ENCODE measurements at places on chromosomes 12 and 14.

GRCh38 chr12:94244165-94245133 lies 96.1 kb downstream of the PLXNC1 start:
- no peak for DNase-seq

DNA sequence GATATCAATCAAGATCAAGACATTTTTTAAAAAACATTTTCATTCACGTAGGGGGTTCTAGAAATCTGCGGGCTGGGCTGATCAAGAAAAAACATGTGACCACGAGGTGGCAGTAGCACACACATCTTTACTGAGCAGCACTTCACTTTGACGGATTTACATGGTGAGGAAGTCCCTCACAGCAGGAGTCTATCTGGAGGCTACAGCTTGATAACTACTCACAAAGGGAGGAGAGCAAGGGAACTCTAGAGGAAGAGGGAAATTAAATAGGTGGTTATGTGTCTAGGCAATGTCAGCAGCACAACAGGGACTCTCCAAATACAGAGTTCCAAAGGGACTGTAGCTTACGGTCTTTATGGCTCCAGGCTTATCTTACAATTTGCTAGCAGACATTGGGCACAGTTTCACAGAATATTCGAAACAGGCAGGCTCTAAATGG lies 248.1 kb downstream of the DPY19L2 start:
- peak; percentile 97 for DNase-seq

DNA sequence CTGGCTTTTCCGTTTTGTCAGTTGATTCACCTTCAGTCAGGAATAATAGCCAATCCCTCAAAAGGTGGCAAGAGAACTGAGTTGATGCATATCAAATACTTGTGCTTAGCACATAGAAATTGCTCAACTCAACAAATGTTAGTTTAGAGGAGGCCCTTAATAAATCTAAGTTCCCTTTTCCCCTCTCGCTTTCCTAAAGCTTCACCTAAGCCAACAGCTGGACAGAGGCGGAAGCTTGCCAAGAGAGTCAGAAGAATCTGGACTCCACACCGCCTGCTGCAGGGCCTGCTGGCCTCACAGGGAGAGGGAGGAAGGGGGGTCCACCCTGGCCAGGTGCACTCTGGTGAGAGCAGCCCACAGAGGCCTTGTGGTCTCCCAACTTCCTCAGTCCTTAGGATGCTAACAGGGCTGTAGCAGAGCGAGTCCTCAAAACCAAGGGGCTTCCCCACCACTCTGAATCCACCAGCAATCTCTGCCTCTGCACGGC lies 213.1 kb downstream of the CHST11 start:
- no peak for DNase-seq

DNA sequence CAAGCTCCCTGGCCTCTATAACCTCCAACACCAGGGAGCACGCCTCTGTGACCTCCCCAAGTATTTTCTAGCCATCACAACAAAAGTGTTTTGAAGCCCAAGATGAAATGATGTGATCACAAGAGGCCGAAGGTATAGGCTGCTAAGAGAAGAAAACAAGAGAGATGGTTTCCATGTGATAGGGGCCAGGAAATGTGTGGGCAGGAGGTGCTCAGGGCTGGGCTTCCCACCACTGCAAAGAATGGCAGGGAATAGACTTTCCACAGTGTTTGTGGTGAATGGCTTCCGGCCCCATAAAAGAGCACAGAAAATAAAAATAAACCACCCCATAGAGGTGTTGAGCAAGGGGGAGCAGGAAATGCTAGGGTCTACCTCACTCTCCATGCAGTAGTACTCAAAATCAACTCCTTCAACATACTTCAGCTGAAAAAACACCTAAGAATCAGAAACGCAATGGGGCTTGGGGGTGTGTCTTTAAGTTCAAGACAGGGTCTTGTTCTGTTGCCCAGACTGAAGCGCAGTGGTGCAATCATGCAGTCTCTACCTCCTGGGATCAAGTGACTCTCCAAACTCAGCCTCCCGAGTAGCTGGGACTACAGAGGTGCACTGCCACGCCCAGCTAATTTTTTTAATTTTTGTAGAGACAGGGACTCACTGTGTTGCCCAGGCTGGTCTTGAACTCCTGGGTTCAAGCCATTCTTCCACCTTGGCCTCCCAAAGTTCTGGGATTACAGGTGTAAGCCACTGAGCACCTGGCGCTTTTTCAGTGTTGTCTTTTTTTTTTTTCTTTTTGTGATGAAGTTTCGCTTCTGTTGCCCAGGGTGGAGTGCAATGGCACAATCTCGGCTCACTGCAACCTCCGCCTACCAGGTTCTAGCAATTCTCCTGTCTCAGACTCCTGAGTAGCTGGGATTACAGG lies 27.1 kb downstream of the DAD1 start:
- no peak for DNase-seq

- no peak for DNase-seq
Observed at GRCh38 chr12:88472248-88472647, 108.0 kb downstream of the KITLG start.

- no peak for DNase-seq
Observed at GRCh38 chr12:50636505-50636904, 127.4 kb upstream of the ATF1 start.

- no peak for DNase-seq
Observed at GRCh38 chr12:112740387-112740934, 51.1 kb upstream of the RPH3A start.

GRCh38 chr12:47818467-47819137 lies 1.1 kb downstream of the HDAC7 start:
- no peak for DNase-seq

- DNase-seq: no peak
Observed at GRCh38 chr12:109858764-109859163, 21.6 kb downstream of the GLTP start.

- DNase-seq: no peak
Observed at GRCh38 chr12:17778242-17778641, 311.8 kb downstream of the RERGL start.

DNA sequence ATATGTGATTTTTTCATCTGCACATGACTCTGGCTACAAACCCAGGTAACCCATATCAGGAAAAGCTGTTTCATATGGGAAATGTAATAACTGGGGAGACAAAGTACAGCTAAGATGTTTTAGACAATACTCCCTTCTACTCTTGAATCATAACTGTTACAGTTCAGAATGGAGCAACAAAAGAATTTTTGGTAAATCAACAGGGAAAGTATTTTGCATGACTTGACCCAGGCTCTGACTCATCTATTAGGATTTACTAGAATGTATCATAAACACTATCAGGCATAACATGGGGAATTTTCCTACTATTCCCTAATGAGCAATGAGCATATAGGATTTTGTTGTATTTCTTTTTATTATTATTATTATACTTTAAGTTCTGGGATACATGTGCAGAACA lies 553.0 kb downstream of the SLC16A7 start:
- DNase-seq: no peak

DNA sequence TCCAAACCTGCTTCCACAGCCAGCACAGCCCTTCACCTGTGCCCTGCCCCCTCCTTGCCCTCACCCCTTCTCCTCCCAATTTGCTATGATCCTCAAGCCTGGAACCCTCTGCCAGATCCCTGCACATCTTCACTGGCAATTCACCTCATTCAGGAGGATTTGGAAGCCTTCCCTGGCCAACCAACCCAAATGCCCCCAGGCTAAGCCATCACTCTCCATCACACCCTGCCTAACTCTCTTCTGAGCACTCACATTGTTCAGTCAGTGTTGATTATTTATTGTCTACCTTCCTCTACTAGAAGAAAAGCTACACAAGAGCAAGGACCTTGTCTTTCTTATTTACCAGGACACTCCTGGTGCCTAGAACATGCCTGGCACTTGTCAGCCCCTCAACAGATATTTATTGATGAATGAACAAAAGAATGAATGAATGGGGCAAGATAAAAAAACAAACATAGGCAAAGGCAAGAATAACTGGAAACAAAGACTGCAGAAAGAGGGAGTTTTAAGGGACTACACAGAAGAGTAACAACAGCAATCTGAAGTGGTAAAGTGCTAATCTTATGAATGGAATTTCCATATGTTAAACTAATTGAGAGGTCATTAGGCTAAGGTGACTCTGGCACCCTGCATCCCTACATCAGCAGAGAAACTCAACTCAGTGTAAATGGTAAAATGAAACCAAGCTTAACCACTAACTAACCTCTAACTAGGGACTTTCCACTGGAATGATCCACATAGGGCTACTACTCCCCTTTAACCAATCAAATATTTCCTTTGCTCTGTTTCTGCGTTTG lies 33.4 kb downstream of the TMTC1 start:
- no peak for DNase-seq

DNA sequence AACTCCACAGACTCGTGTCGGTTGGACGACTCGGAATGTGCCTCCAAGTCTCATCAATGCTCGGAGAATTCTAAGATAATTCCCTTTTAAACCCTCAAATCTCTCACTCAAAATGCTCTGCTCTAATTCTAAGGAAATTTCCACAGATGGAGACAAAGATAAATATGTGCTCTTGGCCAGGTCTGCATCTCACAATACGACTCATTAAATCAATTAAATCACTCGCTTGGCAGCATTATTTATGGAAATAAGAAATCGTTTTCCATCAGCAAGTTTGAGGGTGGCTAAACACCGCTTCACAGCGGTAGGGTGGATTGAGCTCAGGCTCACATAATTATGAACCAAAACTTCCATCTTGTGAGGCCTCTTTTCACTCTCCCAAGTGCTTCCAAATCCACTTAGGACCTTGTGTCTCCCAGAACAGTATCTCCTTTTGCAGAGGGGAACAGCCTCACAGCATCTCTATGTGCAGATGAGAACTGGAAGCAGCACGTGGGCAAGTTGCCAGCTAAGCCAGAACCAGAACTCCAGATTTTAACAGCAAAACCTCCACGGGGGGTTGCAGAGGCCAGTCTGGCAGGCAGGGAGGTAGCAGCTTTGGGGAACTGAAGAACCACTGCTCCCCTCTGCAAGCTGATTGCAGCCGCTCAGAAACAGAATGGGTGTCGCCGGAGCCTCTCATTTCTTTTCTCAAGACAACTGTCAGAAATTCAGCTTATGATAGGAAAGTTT lies 43.8 kb downstream of the RIMBP2 start:
- DNase-seq: no peak

DNA sequence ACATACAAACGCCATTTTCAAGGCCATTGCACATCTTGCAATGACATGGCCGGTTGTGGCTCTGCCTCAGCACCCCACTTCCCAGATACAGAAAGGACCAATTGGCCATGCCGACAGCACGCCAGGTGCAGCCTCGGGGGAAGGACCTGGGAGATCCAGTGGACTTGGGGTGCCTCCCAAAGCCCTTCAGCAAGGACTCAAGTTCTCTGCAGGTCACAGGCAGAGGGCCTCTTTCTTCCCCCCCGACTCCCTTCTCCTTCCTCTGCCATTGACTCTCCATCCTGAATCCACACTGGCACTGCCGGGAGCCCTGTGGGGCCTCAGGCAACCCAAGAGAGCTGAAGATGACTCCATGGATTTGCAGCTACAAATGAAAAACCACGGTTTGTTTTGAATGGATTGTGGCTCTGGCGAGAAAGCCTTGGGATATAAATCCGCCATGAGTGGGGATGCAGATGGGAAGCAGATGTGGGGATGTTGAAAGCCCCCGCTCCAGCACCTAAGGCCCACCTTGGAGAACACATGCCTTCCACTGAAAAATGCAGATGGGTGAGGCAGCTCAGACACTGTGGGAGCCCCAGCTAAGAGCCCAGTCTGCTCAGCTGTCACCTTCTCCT lies 35.1 kb upstream of the LTBP2 start:
- DNase-seq: no peak

DNA sequence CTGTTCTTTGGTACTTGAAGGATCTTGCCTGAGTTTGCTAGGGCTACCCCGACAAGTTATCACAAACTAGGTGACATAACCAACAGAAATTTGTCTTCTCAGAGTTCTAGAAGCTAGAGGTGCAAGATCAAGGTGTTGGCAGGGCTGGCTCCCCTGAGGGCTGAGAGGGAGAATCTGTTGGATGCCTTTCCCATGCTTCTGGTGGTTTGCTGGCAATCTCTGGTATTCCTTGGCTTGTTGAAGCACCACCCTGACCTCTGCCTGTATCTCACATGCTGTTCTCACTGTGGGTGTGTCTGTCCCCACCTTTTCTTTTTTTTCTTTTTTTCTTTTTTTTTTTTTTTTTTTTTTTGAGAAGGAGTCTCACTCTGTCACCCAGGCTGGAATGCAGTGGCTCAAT lies 81.2 kb downstream of the VCPKMT start:
- DNase-seq: no peak

GRCh38 chr12:81176796-81177195 lies 98.9 kb downstream of the ACSS3 start:
- no peak for DNase-seq

DNA sequence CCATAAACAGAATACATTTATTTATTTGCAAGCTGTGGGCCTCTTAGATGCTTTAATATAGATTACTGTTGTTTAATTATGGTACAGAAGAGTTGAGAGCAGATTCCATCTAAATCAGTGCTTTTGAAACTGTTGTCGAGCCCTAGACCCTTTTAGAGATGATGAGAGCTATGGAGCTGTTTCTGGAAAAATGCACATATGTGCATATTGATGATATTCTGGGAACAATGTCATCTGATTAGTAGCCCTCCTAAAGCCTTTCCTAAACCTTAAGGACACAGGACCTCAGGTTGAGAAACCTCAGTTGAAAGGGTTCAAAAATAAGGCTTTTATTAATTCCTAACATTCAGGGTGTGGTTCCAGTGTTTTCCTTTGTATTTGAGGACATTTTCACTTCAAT lies 11.7 kb downstream of the PRKCH start:
- no peak for DNase-seq

- DNase-seq: no peak
Observed at GRCh38 chr14:24632761-24633160, 1.2 kb downstream of the GZMB start.

GRCh38 chr14:88864198-88864597 lies 39.7 kb downstream of the TTC8 start:
- no peak for DNase-seq

- DNase-seq: no peak
Observed at GRCh38 chr12:29152223-29152868, 3.3 kb downstream of the FAR2 start.

DNA sequence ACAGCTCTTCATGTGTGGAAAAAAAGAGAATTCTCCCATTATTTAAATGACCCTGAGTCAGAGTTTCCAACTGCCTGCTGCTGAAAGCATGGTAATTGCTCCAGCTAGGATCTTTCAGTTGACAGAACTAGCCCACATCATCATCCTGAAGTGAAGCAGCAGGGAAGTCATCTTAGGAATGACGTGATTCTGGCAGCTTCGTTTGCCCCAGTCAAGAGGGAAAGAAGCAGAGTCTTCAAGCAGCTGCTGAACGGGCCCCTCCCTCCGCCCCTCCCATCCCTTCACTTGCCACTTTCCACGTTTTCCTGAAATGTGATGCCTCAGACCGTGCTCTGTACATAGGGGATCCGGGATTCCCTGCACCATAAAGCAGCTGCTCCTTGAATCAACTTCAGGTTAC lies 455.0 kb upstream of the TMEM132C start:
- DNase-seq: peak; percentile 70
